Esophagus squamous epithelium (tissue), 5 donors: ENCODE measurements at places on chromosomes 5 and 9. TPM values are rescaled to one million over a fixed set of nuclear protein-coding genes. Genes with fewer than 3 reads are reported as not detected.

DNA sequence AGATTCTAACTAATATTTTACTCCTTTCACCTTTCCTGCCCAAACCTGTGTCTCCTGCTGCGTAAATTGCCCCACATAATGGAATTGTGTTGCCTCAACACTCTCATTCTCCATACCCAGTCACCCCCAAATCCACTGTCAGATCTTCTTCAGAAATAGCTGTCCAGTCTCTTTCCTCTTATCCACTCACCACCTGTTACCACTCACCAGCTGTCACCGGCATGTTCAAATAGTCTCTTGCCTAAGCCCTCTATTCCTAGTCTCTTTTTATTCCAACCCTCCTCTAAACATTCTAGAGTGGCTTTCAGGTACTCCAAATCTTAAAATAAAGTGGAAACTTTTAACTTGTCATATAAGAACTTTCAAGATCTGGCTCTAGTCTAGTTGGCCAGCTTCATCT lies 262.0 kb upstream of the FBXL7 start:
- DNase-seq = no peak
- peaks cover 2% of the 10 kb centered on the region for H3K4me1 ChIP-seq
- no peak overlapping the region for H3K27ac ChIP-seq
- no peaks in the 10 kb centered on the region for H3K27me3 ChIP-seq
- H3K36me3 ChIP-seq = no peaks in the 10 kb centered on the region

- H3K27me3 ChIP-seq = no peaks in the 10 kb centered on the region
- H3K27ac ChIP-seq = no peak overlapping the region
- H3K36me3 ChIP-seq = no peaks in the 10 kb centered on the region
- DNase-seq = no peak
- H3K4me3 ChIP-seq = no peak overlapping the region
Observed at GRCh38 chr5:81908044-81908443, 63.8 kb upstream of the ATG10 start.

DNA sequence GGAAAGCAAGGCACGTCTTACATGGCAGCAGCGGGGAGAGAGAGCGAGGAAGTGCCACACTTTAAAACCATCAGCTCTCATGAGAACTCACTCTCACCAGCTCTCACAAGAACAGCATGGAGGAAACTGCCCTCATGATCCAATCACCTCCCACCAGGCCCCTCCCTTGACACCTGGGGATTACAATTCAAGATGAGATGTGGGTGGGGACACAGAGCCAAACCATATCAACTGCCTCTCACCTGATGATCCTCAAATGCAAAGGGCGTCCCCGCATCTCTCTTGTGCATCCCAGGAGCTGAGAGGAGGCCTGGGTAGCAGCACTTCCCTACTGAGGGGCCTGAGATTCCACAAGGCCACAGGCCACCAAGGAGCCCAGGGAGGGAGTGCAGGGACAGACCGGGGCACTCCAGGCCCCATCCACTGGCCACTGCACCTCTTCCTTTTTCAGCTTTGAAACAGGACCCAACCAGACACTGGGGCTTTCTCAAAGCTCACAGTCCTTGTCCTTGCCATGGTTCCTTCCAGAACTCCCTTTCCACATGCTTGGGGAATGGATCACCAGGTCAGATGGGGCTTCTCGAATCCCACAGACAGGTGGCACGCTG lies 54.5 kb upstream of the IL17B start:
- H3K36me3 ChIP-seq = no peaks in the 10 kb centered on the region
- H3K4me1 ChIP-seq = no peaks in the 10 kb centered on the region
- DNase-seq = no peak
- no peaks in the 10 kb centered on the region for H3K27me3 ChIP-seq
- H3K4me3 ChIP-seq = no peak overlapping the region

DNA sequence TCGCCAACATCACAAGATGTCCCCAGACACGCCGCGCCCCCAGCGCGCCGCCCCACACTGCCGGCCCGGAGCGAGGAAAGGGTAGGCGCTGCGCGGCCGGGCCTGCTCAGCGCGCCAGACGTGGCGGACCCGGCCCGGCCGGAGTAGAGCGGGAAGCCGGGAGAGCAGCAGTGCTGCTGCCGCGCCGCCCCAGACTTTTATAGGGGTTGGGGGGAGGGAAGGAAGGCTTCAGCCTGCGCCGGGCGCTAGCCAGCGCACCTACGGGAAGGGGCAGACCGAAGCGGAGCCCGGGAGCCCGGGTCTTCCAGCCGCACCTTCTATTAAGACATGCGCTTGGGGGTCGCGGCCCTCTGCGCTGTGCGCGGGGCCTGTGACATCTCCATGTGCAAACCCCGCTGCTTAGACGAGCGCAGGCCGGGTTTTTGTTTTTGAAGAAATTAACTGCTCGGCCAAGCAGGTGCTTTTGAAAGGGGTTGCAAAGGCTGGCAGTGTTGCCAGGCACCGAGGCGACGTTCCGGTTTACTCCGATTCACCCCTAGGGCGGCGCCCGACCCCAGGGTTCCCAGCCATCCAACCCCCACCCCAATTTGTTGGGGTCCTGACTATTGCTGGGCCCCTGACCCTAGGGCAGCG lies 353 bp upstream of the PAX5 start:
- DNase-seq = no peak
- H3K27ac ChIP-seq = no peak overlapping the region
- H3K4me1 ChIP-seq = peaks cover 41% of the 10 kb centered on the region
- H3K36me3 ChIP-seq = no peaks in the 10 kb centered on the region

- DNase-seq = no peak
- H3K4me1 ChIP-seq = peaks cover 11% of the 10 kb centered on the region
- no peak overlapping the region for H3K4me3 ChIP-seq
Observed at GRCh38 chr5:143560378-143560777, 156.9 kb upstream of the NR3C1 start.

DNA sequence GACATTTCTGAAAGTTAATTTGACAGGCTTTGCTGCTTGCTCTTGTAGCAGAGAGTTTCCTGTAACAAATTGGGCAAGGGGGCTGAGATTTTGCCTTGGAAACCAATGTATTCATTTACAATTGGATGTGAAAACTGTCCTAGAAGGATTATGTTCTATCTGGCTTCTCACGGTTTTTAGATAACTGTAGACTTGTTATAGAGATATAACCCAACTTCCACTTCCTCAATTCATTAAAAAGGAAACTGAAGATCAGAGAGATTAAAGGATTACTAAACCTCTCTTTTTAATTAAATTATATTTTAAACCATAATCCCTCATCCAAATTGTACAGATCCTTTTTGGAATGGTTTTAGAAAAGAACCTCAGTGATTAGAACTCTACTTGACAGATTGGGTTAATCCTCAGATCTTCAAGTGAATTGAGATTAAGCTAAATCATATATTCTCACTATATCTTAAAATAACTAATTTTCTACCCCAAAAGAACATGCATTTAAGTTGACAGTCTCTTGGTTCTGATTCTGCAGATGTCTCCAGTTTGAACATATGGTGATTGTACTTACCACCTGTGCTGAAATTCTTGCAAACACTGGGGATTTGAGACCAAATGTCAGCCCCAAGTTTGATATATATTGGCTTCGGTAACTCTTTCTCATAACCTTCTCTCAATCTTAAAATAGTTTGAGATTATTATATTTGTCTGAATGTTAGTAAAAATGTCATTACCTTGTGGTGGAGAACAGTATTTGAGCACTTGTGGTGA lies 130.1 kb upstream of the C9orf72 start:
- H3K36me3 ChIP-seq = no peaks in the 10 kb centered on the region
- H3K4me3 ChIP-seq = no peak overlapping the region
- H3K4me1 ChIP-seq = no peaks in the 10 kb centered on the region
- H3K27ac ChIP-seq = no peak overlapping the region

- no peaks in the 10 kb centered on the region for H3K36me3 ChIP-seq
- H3K4me3 ChIP-seq = no peak overlapping the region
Observed at GRCh38 chr9:130396581-130396980, 48.2 kb upstream of the ASS1 start.

GRCh38 chr5:15510831-15511230 lies 10.9 kb downstream of the FBXL7 start:
- H3K27me3 ChIP-seq = no peaks in the 10 kb centered on the region
- H3K4me3 ChIP-seq = no peak overlapping the region
- DNase-seq = no peak

DNA sequence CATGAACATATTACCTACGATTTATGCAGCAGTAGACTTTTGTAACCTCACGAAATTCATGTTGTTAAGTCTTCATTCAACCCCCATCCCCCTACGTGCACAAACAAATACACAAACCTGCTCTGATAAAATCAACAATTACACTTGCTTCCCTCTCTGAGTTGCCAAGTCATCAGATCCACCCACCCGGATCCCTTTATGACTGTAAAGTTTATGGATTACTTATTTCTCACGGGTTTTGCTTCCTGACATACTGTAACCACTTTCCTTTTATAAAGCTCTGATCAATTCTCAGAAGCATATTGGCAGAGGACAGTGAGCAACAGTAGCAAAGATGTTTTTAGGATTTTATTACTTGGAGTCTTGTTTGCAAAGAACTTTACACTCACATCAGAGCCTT lies 70.5 kb downstream of the MLLT3 start:
- no peak for DNase-seq
- H3K27me3 ChIP-seq = no peaks in the 10 kb centered on the region
- no peaks in the 10 kb centered on the region for H3K36me3 ChIP-seq
- H3K27ac ChIP-seq = no peak overlapping the region

GRCh38 chr5:166910995-166911394 lies 1380.5 kb upstream of the WWC1 start:
- peaks cover 14% of the 10 kb centered on the region for H3K4me1 ChIP-seq
- no peak overlapping the region for H3K4me3 ChIP-seq
- no peaks in the 10 kb centered on the region for H3K36me3 ChIP-seq

GRCh38 chr5:67453111-67453905 lies 256.7 kb upstream of the CD180 start:
- H3K4me3 ChIP-seq = no peak overlapping the region
- no peaks in the 10 kb centered on the region for H3K27me3 ChIP-seq
- no peak for DNase-seq
- no peaks in the 10 kb centered on the region for H3K4me1 ChIP-seq
- H3K36me3 ChIP-seq = no peaks in the 10 kb centered on the region

DNA sequence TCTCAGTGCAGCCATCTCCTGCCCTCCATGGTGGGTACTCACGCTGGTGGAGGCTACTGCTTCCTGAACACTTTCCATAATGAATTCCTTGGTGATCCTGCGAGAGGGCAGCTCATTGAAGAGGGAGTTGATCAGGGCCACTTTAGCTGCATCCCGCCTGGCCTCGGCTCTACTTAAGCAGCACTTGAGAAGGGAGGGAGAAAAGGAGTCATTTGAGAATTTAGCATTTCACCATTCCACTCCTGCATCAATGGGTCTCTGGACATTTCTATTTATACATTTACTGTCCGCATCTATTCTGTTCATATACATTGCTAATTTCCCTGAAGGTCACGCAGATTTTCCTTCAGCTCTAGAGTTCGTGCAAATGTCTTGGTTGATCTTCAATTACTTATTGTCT lies 35.1 kb downstream of the LIX1 start:
- no peaks in the 10 kb centered on the region for H3K36me3 ChIP-seq
- no peak overlapping the region for H3K27ac ChIP-seq
- no peaks in the 10 kb centered on the region for H3K4me1 ChIP-seq
- H3K27me3 ChIP-seq = no peaks in the 10 kb centered on the region
- no peak for DNase-seq
- no peak overlapping the region for H3K4me3 ChIP-seq

DNA sequence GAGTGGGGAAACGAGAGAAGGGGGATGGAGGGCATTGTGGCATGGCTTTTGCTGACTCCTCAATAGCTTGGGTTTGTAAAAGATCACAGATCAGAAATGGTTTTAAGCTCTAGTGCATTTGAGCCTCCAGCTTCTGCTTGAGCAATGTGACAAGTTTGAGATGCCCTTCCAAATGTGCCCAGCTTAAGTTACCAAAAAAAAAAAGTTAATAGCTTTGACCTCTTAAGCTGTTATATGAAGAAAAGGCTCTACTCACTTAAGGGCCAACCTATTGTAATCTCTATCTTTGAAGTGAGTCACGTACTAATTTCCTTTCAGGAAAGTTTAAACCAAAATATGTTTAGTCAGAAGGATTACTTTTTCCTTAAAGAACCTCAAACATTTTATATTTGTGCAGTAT lies 428.8 kb upstream of the ACTBL2 start:
- no peak overlapping the region for H3K27ac ChIP-seq
- no peaks in the 10 kb centered on the region for H3K4me1 ChIP-seq
- DNase-seq = no peak
- H3K36me3 ChIP-seq = no peaks in the 10 kb centered on the region
- H3K4me3 ChIP-seq = no peak overlapping the region

GRCh38 chr5:139646912-139647505 lies 1.1 kb upstream of the CXXC5 start:
- peaks cover 89% of the 10 kb centered on the region for H3K4me1 ChIP-seq
- H3K27ac ChIP-seq = no peak overlapping the region
- no peak for DNase-seq
- H3K36me3 ChIP-seq = no peaks in the 10 kb centered on the region

GRCh38 chr9:26516773-26517343 lies 375.7 kb downstream of the CAAP1 start:
- H3K27ac ChIP-seq = no peak overlapping the region
- no peak for DNase-seq
- H3K36me3 ChIP-seq = no peaks in the 10 kb centered on the region
- no peaks in the 10 kb centered on the region for H3K27me3 ChIP-seq
- H3K4me3 ChIP-seq = no peak overlapping the region

- H3K27me3 ChIP-seq = no peaks in the 10 kb centered on the region
- H3K36me3 ChIP-seq = peaks cover 11% of the 10 kb centered on the region
- H3K4me1 ChIP-seq = peaks cover 24% of the 10 kb centered on the region
- H3K4me3 ChIP-seq = peak overlapping the region; percentile 43
- DNase-seq = no peak
Observed at GRCh38 chr5:148830211-148830610, 3.8 kb downstream of the ADRB2 start.

DNA sequence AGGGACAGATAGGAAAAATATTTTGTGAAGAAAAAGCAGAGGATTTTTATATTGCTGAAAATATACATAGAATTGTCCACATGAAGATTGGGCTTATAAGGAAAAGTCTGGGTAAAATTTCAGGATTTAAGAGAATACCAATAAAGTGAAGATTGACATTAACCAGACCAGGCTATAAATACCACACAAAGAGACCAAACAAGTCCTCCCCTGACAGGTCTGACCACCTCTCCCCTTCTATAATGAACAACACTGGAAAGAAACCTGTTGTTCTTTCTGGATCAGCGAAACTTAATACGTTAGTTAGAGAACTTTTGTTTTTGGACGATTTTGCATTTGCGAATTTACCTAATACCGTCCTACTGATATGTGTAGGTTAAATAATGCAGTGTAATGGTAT lies 138.3 kb downstream of the ISL1 start:
- H3K4me3 ChIP-seq = no peak overlapping the region
- DNase-seq = no peak
- H3K4me1 ChIP-seq = no peaks in the 10 kb centered on the region
- no peaks in the 10 kb centered on the region for H3K27me3 ChIP-seq
- no peaks in the 10 kb centered on the region for H3K36me3 ChIP-seq

PRSS3 gene
- 39.5 TPM for total RNA-seq

GRIN1 gene
- 0.38 TPM for total RNA-seq

KCNMB1 gene
- total RNA-seq = 0.38 TPM

TLR4 gene
- total RNA-seq = 9.1 TPM

NTNG2 gene
- total RNA-seq = 0.95 TPM

MYMK gene
- not detected for total RNA-seq

OLFM1 gene
- total RNA-seq = 13.7 TPM

CDC23 gene
- total RNA-seq = 25.8 TPM

PCDHGA3 gene
- total RNA-seq = 0.48 TPM

C5orf58 gene
- total RNA-seq = not detected

TTF1 gene
- total RNA-seq = 8.6 TPM
